ENCODE measurements at places on chromosomes 5 and 9.

- DNase-seq: no peak
Observed at GRCh38 chr5:175471628-175472027, 6.7 kb upstream of the SFXN1 start.

DNA sequence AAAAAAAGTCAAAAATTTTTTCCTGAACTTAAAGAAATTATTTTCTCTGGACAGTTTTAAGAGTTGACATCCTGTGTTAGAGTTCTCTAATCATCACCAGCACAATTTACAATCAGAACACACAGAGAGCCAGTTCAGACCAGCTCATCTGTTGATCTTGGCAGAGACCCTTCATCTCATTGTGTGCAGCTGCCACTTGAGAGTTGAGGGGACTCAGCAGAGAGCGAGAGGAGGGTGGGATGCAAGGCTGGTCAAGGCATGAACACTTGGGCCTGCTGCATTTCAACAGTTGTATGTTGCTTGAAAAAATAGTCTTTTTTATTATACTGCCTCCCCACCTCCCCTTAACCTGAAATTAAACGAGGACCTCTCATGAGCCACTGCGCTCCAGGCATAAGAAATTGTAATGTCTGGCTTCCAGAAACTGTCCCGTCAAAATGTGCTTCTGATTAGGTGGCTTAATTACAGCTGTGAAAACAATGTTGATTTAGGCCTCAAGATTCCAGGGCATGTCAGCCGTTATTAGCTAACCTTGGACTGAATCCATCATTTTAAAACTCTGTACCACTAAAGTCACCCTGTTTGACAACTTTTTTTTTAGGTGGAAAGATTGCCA is 383.6 kb downstream of the CCDC171 start:
- no peak for DNase-seq

GRCh38 chr5:135827965-135828781 is 6.3 kb upstream of the SLC25A48 start:
- no peak for DNase-seq

- no peak for DNase-seq
Observed at GRCh38 chr5:140791089-140791488, 3.6 kb upstream of the PCDHA2 start.

DNA sequence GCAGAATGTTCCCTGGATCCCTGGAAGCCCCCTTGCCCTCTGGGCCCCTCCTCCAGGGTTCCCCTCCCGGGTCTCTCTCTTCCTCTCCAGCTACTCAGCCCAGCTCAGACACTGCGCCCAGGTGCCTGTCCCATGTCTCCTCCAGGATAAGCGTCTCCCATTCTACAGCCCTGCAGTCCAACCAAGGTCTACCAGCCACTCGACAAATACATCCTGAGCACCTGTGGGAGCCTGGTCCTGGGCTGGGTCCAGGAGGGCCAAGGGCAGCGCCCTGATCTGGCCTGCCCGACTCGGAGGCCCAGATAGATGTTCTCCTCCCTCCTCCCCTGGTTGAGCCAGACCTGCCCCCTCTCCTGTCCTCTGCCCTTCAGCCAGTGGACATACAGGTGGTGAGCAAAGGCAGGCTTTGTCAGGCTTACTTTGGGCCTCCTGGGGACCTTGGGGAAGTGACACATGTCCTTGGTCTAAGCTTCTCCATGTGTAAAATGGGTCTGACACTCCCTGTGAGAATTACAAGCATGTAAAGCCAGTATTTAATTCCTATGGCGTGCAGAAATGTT is 1.4 kb downstream of the FLT4 start:
- no peak for DNase-seq

All from activated CD8-positive, alpha-beta memory T cell treated with anti-CD3 and anti-CD28 coated beads for 1 hour (primary cell).